ENCODE measurements at places on chromosomes 12 and 14. TPM values are rescaled to one million over a fixed set of nuclear protein-coding genes. Genes with fewer than 3 reads are reported as not detected.

Gene P2RX7
- total RNA-seq: not detected

Gene TSHR
- not detected for total RNA-seq

Gene MARCHF9
- 4.9 TPM for total RNA-seq

Gene GPR132
- 0.67 TPM for total RNA-seq

Gene TAS2R7
- total RNA-seq: not detected

Gene OR10G3
- total RNA-seq: not detected

Gene AICDA
- 0.05 TPM for total RNA-seq

Gene ALDH1L2
- total RNA-seq: 3.9 TPM

Gene PRKD1
- total RNA-seq: 2.6 TPM

Gene ESPL1
- 20.0 TPM for total RNA-seq

Gene TRIM9
- total RNA-seq: 10.1 TPM

Gene MGAT2
- total RNA-seq: 52.6 TPM

Gene PAPLN
- 10.8 TPM for total RNA-seq

Gene KRT83
- total RNA-seq: 4.1 TPM

Gene GSC
- 0.29 TPM for total RNA-seq

Gene RASAL1
- 0.32 TPM for total RNA-seq

All from A549 treated with DMSO at 1 μM for 4 hours (cell line).